ENCODE measurements at places on chromosomes 5 and 9. TPM values are rescaled to one million over a fixed set of nuclear protein-coding genes. Genes with fewer than 3 reads are reported as not detected.

DNA sequence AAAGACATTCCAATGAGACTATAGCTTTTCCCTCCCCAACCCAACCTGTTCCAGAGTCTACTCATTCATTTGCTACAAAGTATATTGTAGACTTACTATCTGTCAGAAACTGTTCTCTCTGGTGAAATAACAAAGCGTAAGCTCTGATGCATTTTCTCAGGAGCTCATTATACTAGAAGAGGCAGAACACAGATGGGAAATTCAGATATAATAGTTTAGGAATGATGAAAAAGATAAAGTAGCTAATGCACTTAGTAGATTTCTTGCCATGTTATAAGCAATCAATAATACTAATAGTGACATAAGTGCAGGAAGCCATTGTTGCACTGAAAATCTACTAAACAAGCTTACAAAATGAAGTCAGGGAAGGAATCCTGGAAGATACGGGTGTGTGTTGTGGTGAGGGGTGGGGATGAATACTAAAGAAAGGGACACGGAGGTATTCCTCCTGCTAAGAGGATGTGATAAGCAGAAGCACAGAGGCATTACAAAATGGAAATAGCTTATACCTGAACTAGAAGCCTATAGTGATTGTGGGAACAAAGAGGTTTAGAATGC lies 78.2 kb downstream of the HCN1 start:
- DNase-seq, result no peak

DNA sequence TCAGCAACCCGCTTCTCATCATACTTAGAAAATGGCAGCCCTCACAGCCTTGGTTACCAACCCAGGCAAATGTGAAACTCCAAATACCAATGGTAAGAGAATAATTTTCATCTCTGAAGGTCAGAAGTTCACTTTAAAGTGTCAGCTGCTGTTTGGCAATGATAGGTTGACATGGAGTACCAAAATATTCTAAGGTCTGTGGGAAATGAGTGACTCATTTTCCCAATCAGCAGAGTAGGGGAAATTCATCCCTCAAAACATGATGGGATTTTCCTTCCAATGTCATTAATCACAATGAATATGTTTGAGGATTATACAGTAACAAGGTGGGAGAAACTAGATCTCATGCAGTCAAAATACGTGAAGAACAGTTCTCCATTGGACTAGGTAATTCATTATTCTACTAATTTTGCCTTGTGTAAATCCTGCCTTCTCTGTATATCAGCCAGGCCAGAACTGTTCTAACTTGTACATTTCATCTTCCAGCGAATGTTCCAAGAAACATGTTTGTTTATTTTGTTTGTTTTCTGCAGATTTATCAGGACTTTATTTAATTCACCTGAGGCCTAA lies 53.1 kb upstream of the ERBIN start:
- no peak for DNase-seq

DNA sequence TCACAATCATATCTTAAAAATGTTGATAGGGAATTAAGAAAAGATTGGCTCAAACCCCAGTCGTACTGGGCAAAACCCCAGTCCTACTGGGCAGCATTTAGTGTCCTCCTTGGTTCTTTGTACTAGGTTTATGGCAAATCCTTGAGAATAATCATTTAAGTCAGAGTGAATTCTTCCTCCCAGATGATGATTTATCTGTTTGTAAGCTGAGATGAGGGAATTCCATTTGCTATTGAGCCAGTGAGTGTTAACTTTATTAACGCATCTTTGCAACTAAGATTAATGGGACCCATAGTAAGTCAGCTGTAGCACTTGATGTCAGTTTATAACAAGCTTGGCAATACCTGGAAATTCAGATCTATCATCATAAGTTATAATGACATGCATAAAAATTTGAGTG lies 821.8 kb upstream of the DMAC1 start:
- no peak for DNase-seq

DNA sequence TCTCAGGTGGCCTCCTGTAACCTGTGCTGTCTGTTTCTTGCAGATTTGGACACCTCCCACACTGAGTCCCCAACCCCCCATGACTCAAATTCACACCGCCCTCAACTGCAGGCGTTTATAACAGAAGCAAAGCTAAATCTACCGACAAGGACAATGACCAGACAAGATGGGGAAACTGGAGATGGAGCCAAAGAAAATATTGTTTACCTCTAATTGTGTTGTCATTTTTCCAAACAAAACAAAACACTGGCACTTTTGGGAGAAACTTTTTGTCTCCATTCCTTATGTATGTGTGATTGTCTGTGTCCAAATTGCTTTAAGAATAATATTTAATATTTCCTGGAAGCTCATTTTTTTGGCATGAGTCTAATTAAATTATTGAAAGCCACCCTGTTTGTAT lies 314.8 kb downstream of the ARHGEF28 start:
- no peak for DNase-seq

Gene SLC25A2
- not detected for total RNA-seq

- no peak for DNase-seq
Measured at GRCh38 chr9:17839776-17840175, 260.9 kb downstream of the SH3GL2 start.

Gene OR1Q1
- total RNA-seq, result not detected

DNA sequence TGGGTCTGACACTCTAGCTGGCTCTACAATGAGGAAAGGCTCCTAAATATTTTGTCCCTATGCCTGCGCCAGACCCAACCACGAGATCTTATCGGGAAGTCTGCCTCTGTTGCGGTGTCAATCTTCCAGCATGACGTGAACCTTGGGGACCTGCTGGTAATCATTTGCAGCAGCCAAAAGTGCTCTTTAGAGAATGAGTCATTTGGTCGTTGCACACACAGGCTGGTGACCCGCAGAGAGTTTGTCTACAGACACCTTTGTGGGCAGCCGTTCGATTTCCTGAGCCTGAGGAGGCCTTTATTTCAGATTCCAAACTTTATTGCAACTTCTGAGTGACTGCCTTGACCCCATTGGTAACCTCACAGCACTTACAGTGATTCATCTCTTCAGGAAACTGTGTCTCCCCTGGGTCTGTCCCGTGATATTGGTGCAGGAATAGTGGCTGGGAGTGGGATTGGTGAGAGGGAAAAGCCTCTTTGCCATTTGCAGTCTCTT lies 326.1 kb downstream of the NSG2 start:
- no peak for DNase-seq

All from right atrium auricular region (tissue), 2 donors.